ENCODE measurements at places on chromosomes 3 and 15. TPM values are rescaled to one million over a fixed set of nuclear protein-coding genes. Genes with fewer than 3 reads are reported as not detected.

DNA sequence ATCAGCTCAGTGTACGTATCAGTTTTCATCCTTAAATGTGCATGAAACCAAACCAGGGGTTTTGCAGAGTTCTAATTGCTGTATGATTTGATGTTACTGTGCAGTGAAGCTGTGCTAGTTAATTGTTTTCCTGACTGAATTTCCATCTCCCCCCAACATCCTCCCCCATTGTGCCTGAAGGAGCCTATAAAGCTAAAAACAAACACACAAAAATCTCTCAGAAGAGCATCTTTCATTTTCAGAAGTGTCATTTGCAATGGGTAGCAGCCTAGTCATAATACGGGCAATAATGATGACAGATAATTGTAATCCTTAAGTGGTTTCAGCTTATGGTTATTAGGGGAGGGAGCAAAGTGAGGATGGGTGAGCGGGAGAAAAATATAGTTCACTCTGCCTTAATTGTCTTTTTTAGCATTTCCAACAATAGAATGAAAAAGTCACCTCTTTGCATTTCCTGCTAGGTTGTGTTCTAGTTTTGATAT, 207.9 kb upstream of the TBL1XR1 start:
- H3K27ac ChIP-seq, result no peak overlapping the region
- no peaks in the 10 kb centered on the region for H3K27me3 ChIP-seq
- H3K4me3 ChIP-seq, result no peak overlapping the region
- no peaks in the 10 kb centered on the region for H3K36me3 ChIP-seq
- no peak for DNase-seq
- no peaks in the 10 kb centered on the region for H3K4me1 ChIP-seq

Gene HESX1
- total RNA-seq, result 50.6 TPM

- no peaks in the 10 kb centered on the region for H3K27me3 ChIP-seq
- H3K36me3 ChIP-seq, result no peaks in the 10 kb centered on the region
- no peak overlapping the region for H3K4me3 ChIP-seq
- peaks cover 12% of the 10 kb centered on the region for H3K4me1 ChIP-seq
- no peak overlapping the region for H3K27ac ChIP-seq
- no peak for DNase-seq
These were observed 11.4 kb upstream of the IGDCC3 start for GRCh38 chr15:65389226-65389625.

DNA sequence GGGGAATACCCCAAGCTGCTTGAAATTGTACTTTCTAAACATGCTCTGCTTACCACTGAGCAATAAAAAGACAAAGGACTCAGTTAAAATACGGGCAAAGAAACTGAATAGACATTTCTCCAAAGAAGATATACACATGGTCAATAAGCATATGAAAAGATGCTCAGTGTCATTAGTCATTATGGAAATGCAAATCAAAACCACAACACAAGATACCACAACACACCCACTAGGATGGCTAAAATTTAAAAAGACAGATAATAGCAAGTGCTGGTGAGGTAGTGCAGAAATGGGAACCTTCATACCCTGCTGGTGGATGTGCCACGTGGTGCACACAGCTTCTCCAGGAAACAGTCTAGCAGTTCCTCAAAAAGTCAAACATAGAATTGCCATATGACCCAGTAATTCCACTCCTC, 21.3 kb downstream of the LRIG1 start:
- no peak for DNase-seq
- H3K4me1 ChIP-seq, result peaks cover 94% of the 10 kb centered on the region
- no peak overlapping the region for H3K27ac ChIP-seq
- no peaks in the 10 kb centered on the region for H3K27me3 ChIP-seq
- H3K4me3 ChIP-seq, result no peak overlapping the region

DNA sequence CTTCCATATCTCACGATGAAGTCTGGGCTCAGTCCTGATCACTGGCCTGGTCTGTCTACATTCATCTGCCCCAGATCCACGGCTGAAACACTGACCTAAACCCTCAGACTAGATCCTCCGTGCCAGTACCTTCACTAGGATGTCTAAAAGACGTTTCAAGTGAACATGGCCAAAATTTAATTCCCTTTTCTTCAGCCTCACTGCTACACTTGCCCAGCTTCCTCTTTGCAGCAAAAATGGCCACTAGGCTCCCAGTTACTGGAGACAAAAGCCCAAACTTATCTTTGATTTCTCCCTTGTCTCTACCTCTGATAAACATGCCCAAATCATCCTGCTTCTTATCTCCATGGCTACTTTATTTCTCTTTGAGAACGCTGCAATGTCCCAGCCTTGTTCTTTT, 1.7 kb downstream of the RASSF1 start:
- H3K27me3 ChIP-seq, result peaks cover 62% of the 10 kb centered on the region
- H3K4me1 ChIP-seq, result peaks cover 25% of the 10 kb centered on the region
- no peak for DNase-seq
- no peaks in the 10 kb centered on the region for H3K36me3 ChIP-seq
- H3K27ac ChIP-seq, result no peak overlapping the region
- no peak overlapping the region for H3K4me3 ChIP-seq

GRCh38 chr3:73107676-73108187, 46.3 kb downstream of the EBLN2 start:
- no peaks in the 10 kb centered on the region for H3K4me1 ChIP-seq
- no peak overlapping the region for H3K4me3 ChIP-seq
- H3K36me3 ChIP-seq, result no peaks in the 10 kb centered on the region
- no peak for DNase-seq
- H3K27ac ChIP-seq, result no peak overlapping the region
